Eye (tissue), 1 donor: ENCODE measurements at places on chromosomes 5 and 9.

DNA sequence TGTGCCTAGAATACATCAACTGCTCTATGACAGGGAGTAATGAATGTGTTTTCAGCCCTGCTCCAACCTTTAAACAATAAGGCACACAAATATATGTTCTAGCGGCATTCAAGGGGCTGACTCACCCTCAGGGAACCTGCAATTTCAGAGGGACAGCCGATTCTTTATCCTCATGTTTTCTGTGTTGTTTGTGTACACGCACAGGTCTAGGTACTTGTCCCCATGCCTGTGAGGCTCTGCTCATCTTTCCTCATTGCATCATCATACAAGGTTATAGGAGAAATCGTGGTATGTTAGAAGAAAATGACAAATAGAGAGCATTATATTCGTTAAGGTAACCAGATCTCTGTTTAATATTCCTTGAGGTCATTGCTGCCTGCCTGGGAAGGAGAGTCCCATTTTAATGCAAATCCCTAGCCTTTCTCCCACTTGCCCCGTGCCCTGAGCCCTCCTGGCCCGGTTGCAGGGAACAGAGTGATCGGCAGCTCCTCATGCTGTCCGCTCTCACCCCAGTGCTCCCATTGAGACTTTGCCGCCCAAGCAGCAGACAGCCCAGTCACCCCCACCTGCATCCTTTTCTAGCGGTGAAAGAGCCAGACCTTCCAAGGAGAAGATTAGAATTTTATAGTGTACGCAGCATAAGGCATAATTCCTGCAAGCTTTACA is 14.6 kb downstream of the MAP1B start:
- no peak for DNase-seq

- no peak for DNase-seq
These were observed 207.0 kb downstream of the AUH start for GRCh38 chr9:91154686-91155085.

GRCh38 chr5:171201310-171201709 is 107.7 kb upstream of the TLX3 start:
- peak; percentile 56 for DNase-seq

- DNase-seq, result peak; percentile 100
These were observed 980 bp upstream of the TESK1 start for GRCh38 chr9:35603986-35604577.

DNA sequence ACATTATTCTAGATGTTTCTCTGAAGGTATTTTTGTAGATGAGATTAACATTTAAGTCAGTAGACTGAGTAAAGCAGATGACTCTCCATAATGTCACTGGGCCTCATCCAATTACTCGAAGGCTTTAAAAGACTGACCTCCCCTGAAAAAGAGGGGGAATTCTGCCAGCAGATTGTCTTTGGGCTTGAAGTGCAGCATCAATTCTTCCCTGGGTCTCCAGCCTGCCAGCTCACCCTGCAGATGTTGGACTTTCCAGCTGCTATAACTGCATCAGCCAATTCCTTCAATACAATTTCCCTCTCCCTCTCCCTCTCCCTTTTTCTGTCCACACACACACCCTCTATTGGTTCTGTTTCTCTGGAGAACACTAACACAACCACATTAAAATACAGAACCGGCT is 472.8 kb downstream of the SPOCK1 start:
- no peak for DNase-seq

GRCh38 chr5:128341056-128341455 is 197.0 kb downstream of the FBN2 start:
- no peak for DNase-seq

- no peak for DNase-seq
These were observed 62.1 kb upstream of the FANCC start for GRCh38 chr9:95379630-95380029.

GRCh38 chr9:136204838-136205706 is at the start of gene LHX3:
TSS of gene LHX3 (minus strand) at chr9:136205128. CDS start at chr9:136205012, 116 bp downstream.
- peak; percentile 73 for DNase-seq

- no peak for DNase-seq
These were observed 23.9 kb downstream of the DCANP1 start for GRCh38 chr5:135423146-135423845.

DNA sequence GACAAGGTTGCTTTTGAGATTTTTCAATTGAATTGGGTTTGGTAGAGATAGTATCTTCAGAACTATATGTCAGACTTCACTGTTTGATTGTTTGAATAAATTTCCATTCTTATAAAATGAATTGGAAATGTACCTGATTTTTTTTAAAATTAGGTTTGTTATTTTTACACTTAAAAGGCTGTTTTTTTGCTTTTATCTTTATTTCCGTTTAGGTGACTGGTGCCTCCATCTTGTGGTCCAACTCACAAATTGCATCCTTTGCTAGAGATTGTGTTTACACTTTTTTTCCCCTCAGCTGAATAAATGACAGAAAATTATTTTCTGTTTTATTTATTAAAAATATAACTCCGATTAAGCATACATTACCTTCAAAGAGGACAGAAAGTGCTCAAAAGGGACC is 15.6 kb downstream of the NDUFAF2 start:
- peak; percentile 13 for DNase-seq

DNA sequence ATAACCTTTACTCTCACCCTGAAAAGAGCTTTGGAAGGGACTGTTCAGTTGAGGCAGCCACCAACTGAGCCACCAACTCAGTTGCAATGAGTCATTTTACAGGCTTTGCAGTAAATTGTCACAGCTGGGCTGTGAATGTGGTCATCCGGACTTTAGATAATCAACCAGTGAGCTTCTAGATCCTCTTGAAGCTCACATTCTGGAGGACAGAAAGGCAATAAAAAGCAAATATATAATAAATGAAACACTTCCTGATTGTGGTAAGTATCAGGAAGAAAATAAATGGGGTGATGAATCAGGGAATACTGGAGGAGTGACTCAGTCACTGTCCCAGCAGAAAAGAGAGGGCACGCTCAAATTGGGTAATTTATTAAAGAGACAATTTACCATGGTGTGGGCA is 13.2 kb upstream of the C5orf58 start:
- DNase-seq, result no peak

DNA sequence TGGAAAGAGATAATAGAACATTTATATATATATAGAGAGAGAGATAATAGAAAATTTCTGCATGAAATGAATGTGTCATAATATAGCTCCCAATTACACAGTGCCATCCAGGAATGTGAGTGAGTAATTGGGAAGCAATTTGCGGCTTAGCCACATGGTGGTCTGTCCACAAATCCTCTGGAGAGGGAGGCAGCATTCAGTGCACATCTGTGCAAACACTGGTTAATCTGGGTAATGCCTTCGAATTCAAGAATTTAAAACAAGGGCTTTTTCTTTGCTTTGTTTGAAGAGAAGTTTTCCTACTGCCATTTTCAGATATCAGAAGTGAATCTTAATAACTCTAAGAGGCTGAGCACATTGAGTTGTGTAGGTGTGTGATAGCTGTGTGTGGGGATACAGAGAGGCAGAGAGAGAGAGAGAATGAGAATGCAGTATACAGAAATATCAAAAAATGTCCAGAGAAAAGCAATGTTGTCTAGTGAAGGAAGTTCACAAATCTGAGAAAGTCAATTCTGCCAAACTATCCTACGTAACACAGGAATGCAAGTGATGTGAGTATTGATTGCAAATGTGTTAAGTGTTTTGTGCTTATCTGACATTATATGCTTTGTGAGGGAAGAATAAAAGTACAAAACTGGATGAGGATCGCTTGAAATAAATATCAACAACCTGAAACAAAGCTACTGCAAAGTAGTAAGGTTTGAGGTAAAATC is 134.6 kb downstream of the EDIL3 start:
- peak; percentile 40 for DNase-seq

DNA sequence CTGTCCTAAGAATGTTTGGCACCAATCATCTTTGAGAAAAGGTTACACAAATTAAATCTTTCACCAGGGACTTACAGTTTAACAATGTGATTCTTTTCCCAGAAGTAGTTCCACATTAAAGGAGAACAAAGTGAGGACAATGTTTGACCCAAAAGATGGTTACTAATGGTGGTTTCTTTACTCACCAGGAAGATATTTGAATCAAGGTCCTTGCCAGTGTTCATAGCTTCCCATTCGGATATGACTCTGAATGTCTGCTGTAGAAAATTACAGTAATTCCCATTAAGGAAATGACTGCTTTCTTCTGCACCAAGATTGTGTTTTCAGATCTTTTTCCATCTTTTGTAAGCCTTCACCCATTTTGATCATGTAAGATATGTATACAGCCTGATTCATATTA is 114.6 kb upstream of the ADAMTSL1 start:
- DNase-seq, result no peak

- no peak for DNase-seq
These were observed 76.1 kb downstream of the SHB start for GRCh38 chr9:37992924-37993349.

- no peak for DNase-seq
These were observed 27.8 kb downstream of the TMEM167A start for GRCh38 chr5:83049370-83049885.

- no peak for DNase-seq
These were observed 278.0 kb upstream of the NUDT12 start for GRCh38 chr5:103840600-103840999.

DNA sequence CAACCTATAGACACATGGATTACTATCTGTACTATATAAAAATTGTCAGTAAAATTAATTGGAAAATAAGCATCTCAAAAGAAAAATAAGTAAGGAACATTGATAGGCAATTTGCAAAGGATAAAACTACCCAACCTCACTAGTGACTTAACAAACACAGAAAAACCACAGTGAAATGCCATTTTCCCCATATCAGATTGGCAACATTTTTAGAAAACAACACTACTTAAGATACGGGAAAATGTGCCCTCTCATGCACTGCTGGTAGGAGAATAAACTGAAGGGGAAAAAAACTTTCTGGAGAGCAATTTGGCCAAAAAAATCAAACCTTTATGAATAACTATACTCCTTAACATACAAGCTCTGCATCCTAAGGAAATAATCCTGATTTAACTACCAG is 254.0 kb downstream of the DEPDC1B start:
- DNase-seq, result no peak

GRCh38 chr9:16191191-16191590 is 638.3 kb downstream of the CCDC171 start:
- no peak for DNase-seq

- no peak for DNase-seq
These were observed 56.1 kb downstream of the MEF2C start for GRCh38 chr5:88826646-88827585.

DNA sequence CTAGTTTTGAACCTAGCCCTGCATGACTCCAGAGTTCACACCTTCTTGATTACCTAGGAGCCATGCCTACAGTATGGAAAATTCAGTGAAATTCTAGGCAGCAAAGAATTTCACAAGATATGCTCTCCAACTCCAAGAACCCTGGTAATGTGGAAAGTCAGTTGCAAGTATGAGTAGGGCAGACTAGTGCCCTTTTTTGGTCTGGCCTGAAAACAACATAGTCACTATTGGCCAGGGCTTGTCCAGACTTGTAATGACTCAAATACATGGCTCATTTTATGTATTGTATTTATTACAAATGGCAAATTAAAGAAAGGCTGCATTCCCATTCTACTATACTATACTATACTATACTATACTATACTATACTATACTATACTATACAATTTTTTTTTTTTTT is 160.4 kb downstream of the ESM1 start:
- DNase-seq, result no peak

- no peak for DNase-seq
These were observed 523.5 kb upstream of the CLINT1 start for GRCh38 chr5:158382473-158382872.

DNA sequence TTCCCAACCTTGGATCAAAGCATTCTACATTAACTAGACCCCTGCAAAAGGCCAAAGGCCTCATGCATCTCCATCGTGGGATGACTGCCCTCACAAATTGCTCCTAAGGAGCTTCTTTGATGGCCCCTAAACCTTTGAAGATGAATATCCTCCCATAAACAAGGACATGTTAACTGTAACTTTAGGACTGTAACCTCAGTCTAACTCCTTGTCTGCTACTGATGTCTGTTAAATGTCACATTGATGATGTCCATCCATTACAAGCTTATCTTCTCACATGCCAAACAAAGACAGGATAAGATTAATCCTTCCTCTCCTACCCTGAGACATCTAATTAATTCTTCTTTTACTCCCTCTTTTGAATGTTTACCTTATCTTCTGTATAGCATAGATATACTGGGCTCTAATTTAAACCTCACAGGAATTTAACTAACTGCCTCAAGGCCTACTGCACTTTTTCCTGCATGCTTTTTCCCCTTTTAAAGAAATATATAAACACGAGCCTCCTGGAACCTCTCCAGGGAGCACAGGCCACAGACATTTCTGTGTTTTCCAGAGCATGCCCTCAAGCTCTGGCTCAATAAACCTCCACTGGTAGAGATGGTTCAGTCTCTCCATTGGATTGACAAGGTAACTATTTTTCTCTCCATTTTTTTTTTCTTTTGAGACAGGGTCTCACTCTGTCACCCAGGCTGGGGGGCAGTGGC is 90.6 kb upstream of the SLC25A48 start:
- DNase-seq, result no peak

GRCh38 chr9:99303177-99303576 is 81.1 kb downstream of the SEC61B start:
- no peak for DNase-seq

DNA sequence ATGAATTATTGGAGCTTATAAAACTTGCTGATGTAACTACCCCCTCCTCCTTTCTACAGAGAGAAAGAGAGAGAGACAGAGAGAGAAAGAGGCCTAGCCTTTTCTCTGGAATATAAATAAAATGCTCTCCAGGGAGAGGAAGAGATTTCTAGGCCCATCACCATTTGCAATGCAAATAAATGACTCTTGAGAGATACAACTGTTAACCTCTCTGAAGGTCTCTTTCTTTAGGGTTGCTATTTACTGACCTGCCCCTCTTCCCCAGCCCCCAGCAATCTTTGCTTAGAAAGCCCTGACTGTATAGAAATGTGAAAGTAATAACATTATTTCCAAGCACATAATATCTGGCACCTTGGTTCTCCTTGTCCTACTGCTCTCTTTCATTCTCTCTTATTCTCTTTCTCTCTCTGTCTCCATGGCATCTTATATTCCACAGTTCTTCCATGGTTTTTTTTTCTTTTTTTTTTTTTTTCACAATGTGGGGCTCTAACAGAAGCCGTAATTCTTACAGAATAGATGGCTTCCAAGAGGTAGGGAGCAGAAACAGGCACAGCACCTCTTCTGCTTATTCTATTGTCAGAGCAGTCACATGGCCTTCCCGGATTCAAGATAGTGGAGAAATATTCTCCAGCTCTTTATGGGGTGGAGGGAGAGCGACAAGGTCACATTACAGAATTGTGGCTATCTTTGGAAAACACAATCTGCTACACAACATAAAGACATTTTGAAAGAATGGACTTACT is 1087.9 kb upstream of the NUDT12 start:
- no peak for DNase-seq

DNA sequence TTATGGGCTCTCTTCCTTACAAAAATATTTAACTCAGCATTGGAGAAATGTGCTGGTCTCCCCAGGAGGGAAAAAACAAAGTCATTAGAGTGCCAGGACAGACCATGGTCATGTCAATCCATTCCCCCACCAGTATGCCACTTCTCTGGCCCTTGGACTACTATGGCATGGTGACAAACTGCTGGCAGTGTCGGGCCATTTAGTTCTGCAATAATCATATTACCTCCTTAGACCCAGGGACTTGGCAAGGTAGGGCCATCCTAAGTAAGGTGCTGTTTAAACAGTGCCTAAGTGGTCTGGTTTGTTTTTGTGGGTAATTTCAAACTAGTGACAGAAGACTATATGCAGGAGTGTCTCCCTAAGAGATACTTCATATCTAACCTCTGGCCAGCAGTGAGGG is 177.8 kb upstream of the STK32A start:
- DNase-seq, result no peak

GRCh38 chr5:80128141-80128540 is 93.0 kb downstream of the THBS4 start:
- peak; percentile 63 for DNase-seq

- DNase-seq, result no peak
These were observed 50.0 kb upstream of the ADAMTSL1 start for GRCh38 chr9:18423791-18424531.
